ENCODE measurements at places on chromosomes 1 and 21.

GRCh38 chr1:61956784-61957183 lies 214.5 kb downstream of the PATJ start:
- no peak for DNase-seq

DNA sequence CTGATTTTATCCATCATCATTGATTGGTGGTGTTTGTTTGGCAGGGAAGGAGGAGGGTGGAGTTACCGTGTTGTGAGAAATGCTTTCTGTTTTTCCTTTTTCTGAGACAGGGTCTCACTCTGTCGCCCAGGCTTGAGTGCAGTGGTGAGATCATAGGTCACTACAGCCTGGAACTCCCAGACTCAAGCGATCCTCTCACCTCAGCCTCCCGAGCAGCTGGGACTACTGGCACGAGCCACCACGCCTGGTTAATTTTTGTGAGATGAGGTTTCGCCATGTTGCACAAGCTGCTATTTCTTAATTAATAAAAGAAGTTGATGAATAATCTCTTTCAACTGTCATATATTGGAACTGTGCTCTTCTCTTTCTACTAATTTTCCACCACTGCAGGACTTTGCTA lies 44.3 kb downstream of the HUNK start:
- DNase-seq, result no peak

GRCh38 chr21:36316872-36317484 lies 3.0 kb upstream of the MORC3 start:
- no peak for DNase-seq

- DNase-seq, result no peak
These were observed 10.1 kb downstream of the NRIP1 start for GRCh38 chr21:15054606-15055239.

DNA sequence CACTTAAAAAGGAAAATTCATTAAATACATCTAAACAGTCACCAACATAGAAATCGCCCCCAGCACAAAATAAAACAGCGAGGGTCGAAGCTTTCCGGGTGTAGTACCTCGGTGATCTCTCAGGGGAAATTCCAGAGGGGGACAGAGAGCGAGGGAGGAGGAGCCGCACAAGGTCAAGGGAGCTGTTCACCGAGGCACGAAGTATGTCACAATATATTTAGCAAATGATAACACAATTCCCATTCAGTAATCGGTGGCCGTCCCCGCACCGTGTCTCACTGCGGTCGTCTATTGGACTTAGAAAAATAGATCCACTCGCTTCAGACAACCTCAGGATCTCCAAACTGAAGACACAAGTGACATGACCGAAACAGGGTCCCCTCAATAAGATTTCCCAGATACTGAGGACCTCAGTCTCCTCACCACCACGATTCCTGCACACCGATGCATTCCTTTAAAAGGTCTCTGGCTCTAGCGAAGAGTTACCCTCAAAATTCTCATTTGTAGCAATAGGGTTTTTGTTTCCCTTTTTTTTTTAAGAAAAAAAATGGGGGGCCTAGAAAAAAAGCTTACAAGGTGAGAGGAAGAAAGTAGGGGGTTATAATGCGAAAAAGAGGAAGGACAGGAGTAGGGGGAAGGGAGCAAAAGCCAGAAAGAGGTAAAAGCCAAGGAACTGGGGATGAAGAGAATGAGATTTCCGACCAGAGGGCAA lies 1.1 kb downstream of the LPGAT1 start:
- DNase-seq, result no peak

- no peak for DNase-seq
These were observed 605.0 kb upstream of the PKN2 start for GRCh38 chr1:88079036-88079435.

- no peak for DNase-seq
These were observed 18.4 kb downstream of the PRXL2B start for GRCh38 chr1:2604844-2605508.

GRCh38 chr1:25062621-25063255 lies 132.7 kb upstream of the RUNX3 start:
- no peak for DNase-seq

- no peak for DNase-seq
These were observed 61.4 kb downstream of the CASZ1 start for GRCh38 chr1:10734962-10735544.

DNA sequence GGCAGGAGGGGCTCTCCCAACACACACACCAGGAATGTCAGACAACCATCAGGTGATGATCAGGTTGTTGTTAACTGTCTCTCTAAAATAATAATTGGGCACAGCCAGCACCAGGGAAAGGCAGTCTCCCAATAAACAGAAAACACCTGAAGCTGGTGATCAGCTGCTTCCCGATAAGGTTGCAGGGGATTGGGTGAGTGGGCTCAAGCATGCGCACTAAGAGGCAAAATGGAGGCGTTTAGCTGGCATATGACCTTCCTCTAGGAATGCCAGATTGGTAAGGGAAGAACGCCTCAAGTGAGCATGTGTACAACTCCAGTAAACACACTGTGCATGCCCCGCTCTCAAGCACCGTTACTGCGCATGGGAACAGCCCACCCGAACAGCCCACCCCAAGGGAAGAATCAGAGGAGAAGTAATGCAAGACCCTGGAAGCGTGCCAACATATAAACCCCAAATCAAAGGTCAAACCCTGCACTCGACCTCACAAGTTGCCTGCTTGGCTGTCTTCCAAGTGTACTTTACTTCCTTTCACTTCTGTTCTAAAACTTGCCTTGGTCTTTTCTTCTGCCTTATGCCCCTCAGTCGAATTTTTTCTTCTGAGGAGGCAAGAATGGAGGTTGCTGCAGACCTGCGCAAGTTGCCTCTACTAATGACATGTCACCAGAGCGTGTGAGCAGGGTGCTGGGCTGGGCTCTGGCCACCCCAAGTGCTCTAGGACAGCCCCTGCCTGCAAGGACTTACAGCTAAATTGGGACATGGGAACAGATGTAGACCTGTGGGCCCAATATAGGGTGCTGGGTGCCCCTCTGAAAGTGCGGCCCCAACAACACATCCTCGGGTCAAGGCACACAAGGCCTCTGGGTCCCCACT lies 200.8 kb downstream of the RHOU start:
- DNase-seq, result no peak

DNA sequence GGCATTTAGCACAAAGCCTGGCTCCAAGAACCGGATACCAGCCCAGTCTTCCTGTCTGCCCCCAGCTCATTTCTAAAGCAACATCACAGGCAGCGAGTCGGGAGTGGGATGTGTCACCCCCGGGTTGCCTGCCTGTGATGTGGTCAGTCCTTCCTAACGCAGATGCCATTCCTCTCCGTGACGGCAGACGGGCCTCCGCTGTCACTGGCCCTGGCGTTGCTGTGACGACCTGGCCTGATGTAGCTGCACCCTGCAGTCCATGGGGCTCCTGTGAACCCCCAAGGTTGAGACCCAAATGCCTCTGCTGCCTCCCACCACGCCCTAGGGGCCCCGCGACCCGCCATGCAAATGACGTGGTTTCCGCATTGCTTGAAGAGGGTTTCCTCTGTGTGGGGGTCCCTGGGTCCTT lies 12.3 kb downstream of the TNFRSF1B start:
- DNase-seq, result peak; percentile 78

DNA sequence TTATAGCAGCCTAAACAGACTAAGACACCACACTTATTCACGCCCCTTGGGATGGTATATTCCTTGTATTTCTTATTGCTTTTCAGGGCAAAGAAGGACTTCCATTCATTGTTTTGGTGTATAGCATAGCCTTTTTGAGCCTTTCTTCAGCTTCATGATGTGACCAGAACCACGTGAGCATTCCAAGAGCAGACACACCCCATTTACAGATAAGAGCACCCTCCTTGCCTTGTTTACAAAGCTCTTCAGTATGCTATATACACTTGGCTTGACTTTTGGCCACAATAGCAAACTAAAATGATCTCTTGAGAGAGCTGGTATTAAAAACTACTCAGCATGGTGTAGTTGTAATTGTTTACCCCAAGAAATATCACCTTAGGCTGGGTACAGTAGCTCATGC lies 78.7 kb downstream of the PIK3R3 start:
- DNase-seq, result no peak

DNA sequence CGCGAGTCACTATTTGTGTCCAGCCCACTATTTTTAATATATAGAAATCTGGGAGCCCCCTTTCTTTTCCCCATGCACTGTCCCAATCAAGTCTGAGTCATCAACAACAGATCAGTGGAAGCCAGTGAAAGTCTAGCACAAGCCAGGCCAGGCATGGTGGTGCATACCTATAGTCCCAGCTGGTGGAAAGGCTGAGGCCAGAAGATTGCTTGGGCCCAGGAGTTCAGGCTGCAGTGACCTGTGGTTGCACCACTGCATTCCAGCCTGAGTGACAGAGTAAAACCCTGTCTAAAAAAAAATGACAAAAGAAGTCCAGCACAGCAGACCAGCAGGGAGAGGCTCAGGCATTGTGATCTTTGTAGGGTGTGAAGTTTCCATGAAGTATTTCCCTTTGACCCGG lies 9.0 kb upstream of the RPL5 start:
- no peak for DNase-seq

DNA sequence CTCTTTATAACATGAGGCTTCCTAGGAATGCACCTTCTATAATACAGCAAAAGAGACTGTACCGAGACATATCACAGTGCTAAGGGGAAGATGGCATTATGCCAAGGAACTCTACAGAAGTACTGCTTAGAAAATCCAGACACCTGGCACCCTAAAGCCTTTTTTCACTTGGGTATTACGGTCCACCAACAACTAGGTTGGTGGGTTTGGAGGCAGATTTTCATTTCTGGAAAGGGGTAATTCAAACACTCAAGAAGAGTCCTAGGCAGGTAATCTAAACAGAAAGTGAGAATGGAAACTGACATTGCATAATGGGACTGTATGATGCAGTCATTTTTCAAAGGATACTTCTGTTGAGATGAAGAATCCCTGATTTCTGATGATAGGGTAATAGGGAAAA lies 19.6 kb downstream of the SCMH1 start:
- no peak for DNase-seq

GRCh38 chr1:168084396-168085231 lies 52.1 kb downstream of the GPR161 start:
- peak; percentile 56 for DNase-seq

Measured in stimulated activated CD4-positive, alpha-beta T cell treated with anti-CD3 and anti-CD28 coated beads, TNF-alpha, amount 100 ng/mL, for 1 hour (primary cell).